AG04449 (cell line): ENCODE measurements at places on chromosomes 5 and 9.

DNA sequence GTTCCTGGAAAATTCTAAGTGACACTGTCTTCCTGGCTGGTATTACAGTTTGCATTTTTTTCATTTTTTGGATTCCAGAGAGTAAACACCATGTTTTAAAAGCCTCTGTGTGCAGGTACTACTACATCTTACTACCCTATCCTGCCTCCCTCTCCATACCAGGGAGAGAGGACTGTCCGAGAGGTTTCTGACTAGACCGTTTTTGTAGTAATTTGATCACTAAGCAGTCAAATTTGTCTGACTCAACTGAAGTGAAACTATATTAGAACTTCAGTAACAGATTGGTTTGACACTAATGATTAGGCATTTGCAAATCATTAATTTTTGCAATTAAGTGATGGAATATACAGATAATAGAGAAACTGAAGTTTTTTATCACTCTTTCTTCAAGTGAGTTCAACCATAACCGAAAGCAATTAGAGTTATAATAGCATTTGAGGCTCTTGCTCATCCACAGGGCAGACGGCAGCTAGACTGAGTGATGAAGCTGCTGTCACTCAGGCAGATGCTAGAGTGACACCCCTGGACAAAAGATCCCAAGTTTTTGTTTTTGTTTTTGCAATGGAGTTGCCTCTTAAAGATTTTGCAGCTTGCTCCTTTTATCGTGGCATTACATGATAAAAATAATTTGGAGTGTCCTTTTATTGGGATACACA, 44.3 kb downstream of the SMARCA2 start:
- no peak for DNase-seq

GRCh38 chr9:129338724-129339430, 160.8 kb upstream of the IER5L start:
- peak; percentile 23 for DNase-seq

GRCh38 chr5:158421319-158421718, 562.4 kb upstream of the CLINT1 start:
- DNase-seq, result no peak

GRCh38 chr5:23977997-23978396, 470.6 kb downstream of the PRDM9 start:
- no peak for DNase-seq

GRCh38 chr5:80246001-80246758, 9.7 kb downstream of the SERINC5 start:
- no peak for DNase-seq

DNA sequence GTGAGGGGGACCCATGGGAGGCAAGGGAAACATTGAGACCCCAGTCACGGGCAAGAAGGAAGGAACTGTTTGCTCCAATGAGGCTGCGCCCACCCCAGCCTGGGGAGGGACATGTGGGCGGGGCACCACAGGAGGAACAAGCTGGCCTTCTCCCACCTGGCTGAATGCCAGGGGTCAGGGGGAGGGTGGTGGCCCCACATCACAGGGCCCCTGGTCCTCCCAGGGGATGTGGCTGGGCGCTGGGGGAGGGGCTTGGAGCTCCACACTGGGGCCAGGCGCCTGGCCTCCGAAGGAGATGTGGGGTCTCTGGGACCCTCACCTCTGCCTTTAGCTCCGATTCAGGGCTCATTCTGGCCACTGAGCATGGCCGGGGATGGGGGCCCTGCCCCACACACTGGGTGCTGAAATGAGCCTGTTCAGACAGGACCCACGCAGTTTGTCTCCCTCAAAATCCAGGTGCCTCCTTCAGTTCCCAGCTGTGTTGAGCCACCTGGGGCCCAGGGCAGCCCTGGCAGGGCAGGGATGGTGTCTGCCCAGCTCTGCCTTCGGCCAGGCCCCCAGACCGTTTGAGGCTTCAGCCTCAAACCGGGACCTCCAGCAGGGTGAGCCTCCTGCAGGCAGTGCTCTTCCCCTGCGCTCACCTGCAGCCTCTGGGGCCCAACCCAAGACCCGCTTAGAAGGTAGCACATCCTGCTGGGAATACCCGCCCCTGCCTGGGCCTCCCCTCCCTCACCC, 33.2 kb upstream of the NOTCH1 start:
- no peak for DNase-seq

DNA sequence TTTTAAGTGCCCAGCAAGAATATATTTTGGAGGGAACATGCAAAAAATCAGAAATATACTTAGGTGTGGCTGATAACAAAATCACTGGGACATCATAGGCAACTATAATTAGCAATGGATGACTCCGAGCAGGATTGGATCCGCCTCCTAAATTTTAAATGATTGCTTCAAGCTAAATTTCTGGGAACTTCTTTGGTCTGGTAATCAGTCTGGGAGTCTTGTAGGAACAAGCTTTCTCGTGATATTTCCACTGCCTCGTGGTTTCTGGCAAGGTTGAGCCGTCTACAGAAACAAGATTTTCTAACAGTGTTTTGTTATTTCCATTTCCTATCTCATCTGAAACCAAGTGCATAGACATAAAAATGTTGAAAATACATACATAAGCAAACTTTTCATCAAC, 232.6 kb downstream of the BNC2 start:
- DNase-seq, result no peak

- DNase-seq, result no peak
Measured at GRCh38 chr9:68545033-68545705, 4.5 kb upstream of the TMEM252 start.

- no peak for DNase-seq
Measured at GRCh38 chr5:58021466-58021865, 438.4 kb downstream of the PLK2 start.

DNA sequence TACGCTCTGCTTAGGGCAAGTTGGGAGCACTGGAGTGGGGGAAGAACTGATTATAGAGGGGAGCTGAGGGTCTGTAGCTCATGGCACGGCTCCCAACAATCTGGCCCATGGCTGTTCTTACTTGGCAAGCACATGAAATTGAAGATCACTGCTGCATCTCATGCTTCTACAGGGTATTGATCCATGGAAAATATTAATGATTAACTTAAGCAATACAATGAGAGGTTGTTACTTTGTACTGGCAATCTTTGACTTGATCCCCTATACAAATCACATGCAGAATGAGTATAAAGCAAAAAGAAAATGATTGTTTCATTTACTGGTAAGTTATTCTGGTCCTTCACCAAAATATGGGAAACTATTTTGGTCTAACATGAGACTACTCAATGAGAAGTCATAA, 481.1 kb downstream of the PDE4D start:
- no peak for DNase-seq

DNA sequence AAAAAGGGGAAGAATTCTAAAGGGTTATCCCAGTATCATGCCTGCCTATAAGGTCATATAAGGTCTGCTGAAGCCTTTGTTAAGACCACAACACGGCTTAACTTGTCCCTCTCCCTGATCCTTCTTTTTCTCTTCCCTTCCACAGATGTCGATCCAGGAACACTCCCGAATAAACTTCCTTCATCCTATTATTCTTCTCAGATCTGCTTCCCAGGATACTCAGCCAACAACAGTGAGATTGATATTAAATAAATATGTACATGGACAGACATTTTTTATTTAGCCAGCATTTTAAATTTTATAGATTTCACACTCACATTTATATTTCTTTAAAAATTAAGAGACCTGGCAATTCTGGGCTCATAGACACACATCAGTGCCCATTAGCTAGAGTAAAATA, 44.1 kb downstream of the DPYSL3 start:
- no peak for DNase-seq

DNA sequence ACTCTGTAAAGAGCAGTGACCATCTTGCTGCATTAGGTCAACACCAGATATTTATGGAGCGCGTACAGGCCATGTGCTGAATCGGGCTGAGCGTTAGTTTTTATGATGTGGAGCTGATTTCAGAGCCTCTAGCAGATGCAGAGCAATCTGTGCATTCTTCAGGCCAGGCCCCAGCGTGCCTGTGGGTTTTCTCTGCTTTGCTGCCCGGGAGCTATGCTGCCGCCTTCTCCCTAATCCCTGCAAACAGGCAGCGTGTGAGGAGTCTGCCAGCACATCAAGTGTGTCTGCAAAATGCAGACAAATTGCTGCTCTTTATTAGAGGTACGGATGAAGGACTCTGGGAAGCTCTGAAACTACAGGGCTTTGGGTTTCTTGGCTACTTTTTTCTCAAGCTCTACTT, 170.0 kb downstream of the NTRK2 start:
- peak; percentile 67 for DNase-seq

GRCh38 chr5:155148694-155149093, 135.1 kb downstream of the KIF4B start:
- no peak for DNase-seq

GRCh38 chr9:2856400-2856799, 12.5 kb upstream of the PUM3 start:
- no peak for DNase-seq

DNA sequence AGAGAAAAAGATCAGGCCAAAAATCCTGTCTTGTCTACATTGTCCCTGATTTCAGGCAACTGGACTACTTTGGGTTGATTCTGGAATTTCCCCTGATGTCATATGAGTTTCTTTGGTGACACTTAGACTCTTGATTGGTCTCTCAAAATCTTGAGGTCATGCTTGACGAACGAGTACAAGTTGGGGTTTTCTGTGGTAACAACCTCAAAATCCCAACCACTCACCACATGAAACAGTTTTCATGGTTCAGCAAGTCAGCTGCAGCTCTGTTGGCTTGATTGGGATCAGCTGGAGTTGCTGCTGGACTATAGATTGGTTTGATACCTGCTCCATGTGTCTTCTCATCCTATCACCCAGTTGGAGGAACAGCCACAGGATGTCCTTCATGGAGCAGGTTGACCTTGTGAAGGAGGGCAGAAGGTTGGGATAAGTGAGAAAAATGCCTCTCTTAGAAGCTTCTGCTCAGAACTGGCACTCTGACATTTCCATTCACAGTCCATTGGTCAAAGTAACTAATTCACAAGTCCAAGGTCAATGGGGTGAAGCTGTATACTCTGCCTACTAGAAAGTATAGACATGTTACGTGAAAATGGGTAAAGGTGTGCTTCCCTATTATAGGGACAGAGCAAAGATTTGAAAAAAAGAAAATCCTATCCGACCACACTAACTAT, 284.5 kb downstream of the SH3GL2 start:
- no peak for DNase-seq

DNA sequence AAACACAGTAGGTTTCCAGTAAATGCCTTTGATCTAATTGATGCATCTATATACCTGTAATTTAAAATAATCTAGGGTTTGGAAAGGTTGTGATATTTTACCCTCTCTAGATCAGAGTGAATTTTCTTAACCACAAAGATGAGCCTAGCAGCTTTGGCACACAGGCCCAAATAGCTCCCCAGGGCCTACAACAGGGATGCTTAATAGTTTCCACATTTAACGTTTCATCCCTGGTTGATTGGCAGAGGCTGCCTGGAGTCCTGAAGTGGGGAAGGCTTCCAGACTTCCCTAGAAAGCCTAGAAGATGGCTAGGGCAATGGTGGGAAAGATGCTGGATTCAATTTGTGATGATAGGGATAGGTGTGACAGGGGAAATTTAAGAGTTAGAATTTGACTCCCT, 206.6 kb downstream of the NSG2 start:
- no peak for DNase-seq

- DNase-seq, result no peak
Measured at GRCh38 chr5:176536132-176536901, 885 bp downstream of the RNF44 start.

GRCh38 chr9:98575379-98576346, 133.1 kb downstream of the GABBR2 start:
- DNase-seq, result no peak

DNA sequence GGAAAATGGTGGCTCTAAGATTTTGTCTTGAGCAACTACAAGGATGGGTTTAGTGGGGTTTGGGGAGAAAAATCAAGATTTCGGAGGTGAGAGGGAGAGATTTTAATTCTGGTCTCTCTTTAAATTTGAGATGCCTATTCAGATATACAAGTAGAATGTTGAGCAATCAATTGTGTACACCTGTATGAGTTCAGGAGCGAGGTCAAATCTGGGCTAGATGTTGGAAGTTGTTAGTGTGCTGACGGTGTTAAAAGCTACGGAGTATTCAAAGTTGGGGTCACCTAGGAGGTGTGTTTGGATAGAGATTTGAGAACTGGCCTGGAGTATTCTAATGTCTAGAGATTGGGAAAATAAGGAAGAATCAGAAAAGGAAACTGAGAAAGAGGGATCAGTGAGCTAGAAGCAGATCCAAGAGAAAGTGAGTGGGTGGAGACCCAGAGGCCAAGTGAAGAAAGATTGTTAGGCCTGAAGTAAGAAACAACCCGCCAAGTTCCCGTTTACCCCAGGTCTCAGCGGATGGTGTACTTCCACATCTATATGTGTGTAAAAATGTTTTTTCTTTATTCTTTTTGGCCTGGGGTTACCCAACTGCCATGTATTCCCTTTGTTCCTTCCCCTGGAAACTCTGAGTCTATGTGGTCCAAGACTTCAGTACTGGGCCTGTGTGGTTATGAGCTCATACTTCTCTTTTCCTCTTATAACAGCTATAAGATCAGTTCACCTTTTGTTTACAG, 11.9 kb upstream of the ARHGAP26 start:
- no peak for DNase-seq

DNA sequence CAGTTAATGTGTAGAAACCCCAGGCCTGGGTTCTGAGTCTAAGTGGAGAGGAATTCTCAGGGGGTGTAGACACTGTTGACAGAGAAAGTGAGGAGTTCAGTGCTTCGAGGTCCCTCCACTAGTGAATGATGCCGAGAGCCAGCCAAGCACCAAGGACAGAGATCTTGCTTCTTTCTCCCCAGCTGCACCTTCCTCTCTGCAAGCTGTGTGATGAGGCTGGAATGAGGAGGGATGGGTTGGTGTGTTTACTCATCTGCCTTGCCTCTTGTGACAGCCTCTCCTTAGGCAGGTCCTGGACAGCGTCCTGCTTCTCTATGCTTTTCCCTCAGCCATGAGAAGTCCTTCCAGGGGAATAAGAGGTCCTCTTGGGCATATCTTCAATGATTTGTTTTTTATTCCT, 35.3 kb downstream of the HNRNPH1 start:
- DNase-seq, result no peak

DNA sequence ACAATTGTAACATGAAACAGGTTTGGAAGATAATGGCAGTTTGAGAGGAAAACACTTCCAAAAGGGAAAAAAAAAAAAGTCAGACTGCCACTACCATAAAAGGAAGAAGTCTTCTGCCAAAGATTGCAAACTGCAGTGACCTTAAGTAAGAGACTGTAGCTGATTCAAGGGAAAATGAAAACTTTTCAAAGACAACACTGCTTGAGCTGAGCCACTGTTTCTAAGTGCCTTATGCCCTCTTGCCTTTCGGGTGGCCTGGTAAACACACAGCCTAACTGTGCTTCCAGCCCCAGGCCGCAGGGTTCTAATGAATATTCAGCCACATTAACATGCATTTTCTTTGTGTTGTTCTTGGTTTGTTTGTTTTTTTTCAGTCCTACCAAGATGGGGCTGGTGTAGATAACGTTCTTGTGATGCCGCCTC, 354.6 kb downstream of the BNC2 start:
- no peak for DNase-seq

- DNase-seq, result no peak
Measured at GRCh38 chr5:52705720-52706119, 82.0 kb upstream of the ITGA1 start.

GRCh38 chr5:99102073-99102697, 173.4 kb upstream of the CHD1 start:
- no peak for DNase-seq

GRCh38 chr5:155008669-155009068, 4.9 kb upstream of the KIF4B start:
- no peak for DNase-seq

- DNase-seq, result no peak
Measured at GRCh38 chr9:131406563-131407436, 12.9 kb downstream of the PRRC2B start.
